AML-193 (cell line): ENCODE measurements at places on chromosomes 6 and 20.

DNA sequence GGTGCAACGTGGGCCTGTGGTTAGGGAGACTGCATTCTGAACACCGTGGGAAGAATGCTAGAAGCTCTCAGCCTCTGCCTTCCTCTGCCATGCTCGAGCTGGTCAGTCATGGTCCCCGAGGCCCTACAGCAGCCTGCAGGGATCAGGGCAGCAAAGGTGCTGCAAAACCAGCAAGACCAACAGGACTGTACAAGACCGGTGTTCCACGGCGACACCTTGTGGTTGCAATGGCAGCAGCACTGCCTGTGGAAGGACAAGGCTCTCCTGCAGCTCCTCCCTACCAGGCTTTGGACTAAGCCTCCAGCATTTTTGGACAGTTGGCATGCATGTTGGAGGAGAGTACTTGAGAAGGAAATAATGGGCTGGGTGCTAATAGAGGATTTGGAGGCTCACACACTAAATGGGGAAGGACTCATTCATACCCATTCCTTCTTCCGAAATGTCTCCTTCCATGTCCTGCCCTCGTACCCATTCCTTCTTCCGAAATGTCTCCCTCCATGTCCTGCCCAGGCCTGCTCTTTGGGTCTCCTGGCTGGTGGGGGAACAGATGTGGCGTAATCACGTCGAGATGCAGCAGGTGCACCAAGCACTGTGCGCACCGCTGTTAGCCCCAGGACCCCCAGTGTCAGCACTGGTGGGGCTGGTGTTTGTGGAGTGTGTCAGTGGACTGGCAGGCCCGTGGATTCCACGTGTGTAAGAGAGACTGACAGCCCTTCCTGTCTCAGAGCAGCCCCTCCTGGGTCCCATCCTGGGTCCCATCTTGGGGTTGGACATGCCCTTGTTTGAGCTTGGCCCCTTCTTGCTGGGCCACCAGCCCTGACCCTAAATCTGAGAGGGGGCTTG lies 18.6 kb upstream of the MYT1 start:
- no peak for DNase-seq

DNA sequence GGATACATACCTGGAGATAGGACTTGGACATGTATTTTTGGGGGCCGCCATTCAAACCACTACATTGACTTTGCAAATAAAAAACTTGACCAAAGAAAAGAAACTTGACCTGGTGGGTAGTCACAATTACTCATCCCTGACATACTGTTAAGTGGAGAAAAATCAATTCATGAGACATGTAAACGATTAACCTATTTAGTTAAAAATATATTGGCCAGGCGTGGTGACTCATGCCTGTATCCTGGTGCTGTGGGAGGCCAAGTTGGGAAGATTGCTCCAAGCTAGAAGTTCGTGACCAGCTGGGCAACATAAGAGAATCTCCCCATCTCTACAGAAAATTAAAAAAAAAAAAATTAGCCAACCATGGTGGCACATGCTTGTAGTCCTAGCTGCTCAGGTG lies 2.5 kb upstream of the SRSF12 start:
- no peak for DNase-seq

DNA sequence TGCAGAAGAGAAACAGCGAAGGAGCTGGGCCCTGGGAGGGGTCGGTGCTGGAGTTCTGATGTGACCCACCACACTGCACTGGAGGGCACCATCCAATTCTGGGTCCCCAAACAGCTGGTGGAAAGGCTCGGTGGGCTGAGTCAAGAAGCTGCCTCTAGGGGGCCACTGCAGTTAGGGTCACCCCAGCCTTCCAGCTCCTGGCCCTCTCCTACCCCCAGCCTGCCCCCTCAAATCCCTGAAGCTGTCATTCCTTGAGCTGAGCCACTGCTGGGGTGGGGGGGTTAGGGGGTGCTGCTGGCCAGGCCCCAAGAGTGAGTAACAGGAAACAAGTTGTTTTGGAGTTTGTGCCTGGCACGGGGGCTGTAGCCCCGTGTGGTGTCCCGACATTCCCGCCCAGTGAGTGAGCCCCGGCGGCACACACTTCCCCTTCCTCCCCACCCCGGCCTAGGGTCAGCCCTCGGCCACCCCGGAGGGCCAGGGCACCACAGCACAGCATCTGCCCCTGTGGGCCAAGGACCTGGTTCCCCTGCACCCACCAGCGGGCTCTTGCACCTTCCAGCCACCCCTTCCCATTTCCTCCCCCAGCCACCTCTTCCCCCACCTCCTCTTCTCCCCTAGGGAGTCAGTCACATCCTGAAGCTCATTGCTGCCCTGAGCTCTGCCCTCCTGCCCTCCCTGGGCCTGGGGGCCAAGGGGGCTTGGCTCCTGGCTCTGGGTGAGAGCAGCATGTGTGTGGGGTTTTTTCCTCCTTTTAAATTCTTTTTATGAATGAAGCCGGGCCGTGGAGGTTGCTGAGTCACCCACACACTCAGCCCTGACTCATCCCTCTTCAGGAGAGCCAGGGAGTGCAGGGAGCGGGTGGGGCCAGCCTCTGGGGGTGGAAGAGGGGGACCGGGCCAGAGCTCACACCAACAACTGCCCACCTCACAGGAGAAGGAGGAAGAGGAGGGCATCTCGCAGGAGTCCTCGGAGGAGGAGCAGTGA lies 4.6 kb downstream of the SMIM29 start:
- DNase-seq = peak; percentile 46

DNA sequence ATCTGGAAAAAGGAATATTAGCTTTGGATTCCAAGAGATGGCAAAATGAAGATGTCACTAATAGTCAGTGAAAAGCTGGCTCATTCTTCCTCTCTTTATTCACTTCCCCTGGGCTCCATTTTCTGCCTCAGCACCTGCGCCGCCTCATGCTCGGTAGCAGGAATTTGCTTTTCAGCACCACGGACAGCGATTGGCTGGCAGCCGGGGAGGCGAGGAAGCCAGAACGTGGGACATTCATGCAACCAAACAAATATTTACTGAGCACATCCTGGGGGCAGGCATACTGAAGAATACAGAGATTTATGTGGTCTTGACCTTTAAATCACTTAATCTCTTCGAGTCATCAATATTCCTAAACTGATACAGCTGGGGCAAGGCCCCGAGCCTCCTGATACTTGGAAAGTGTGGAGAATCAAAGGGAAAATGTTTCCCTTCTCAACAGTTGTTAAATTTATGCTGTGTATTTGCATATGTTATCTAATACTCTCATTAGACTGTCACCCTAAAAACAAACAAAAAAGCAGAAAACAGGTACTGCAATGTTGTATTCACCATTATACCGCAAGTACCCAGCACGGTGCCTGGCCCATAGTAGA lies 12.1 kb upstream of the PDYN start:
- DNase-seq = peak; percentile 48

- DNase-seq = peak; percentile 98
Measured at GRCh38 chr20:38298768-38299288, 5.1 kb upstream of the BPI start.

DNA sequence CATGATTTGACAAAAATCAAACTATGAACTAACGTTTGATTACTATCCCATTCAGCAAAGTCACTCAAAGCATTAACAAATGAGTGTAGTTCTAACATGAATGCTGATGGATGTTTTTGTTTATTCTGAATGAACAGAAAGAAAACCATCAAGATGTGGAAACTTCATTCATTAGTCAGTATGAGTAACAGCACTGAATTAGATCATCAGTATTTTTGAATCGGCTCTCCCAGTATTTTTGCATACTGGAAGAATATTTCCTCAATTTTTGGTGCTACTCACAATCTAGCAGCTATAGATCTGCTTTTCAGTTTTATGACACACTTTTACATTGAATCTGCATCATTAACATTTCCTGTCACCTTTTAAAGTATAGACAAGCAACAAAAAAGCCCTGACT lies 63.8 kb upstream of the CD83 start:
- no peak for DNase-seq

GRCh38 chr20:63087872-63088680 lies 81.3 kb upstream of the BHLHE23 start:
- no peak for DNase-seq

DNA sequence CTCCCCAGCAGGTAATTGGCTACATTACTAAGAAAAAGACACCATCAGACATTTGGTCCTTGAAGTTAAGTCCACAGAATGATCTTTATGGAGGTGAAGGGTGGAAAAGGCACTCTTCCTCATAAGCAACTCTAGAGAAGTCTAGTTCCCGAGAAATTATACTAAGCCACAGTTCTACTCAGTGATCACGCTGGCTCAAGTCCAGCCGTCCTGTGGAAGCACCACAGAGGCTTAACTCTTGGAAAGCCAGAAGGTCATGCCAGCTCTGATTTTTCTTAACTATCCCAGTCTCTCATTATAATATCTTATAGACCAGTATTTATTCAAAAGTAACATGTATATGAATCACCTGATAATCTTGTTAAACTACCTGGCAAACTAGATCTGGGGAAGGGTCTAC lies 258.5 kb downstream of the EYA4 start:
- DNase-seq = no peak

DNA sequence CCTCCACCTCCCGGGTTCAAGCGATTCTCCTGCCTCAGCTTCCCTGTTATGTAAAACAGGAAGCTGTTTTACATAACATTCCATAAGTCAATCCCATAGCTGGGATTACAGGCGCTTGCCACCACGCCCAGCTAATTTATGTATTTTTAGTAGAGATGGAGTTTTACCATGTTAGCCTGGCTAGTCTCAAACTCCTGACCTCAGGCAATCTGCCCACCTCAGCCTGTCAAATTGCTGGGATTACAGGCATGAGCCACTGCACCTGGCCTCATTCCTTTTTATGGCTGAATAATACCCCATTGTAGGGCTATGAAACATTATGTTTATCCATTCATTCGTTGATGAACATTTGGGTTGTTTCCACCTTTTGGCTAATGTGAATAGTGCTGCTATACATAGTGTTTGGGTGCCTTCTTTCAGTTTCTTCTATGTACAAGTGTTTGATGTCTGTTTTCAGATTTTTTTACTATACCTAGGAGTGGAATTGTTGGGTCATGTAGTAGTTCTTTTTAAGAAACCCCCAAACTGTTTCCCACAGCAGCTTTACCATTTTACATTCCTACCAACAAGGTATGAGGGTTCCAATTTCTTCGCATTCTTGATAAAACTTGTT lies 138.7 kb upstream of the COL21A1 start:
- no peak for DNase-seq

DNA sequence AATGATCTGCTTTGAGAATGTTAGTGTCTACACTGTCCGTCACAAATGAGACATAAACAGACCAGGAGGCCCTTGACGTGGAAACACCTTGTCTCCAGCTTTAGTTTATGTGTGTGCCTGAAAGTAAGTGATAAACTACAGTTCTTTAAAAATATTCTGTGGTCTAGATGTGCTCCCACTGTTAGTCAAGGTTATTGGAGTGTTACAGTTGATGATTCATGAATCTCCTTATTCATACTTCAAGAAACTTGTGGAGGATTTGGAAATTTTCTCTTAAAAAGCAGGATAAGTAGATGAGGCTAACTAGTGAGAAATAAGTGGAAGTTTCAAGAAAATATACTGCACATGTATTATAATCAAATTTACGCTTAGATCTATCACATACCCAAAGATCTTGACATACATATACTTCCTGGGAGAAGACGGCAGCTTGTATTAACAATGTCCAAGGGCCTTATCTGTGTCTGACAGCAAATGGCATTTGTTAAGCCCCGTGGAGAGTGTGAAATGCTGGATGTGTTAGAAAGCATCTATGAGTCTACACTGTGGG lies 90.5 kb upstream of the MBOAT1 start:
- DNase-seq = no peak

GRCh38 chr6:37960139-37960935 lies 140.8 kb downstream of the ZFAND3 start:
- no peak for DNase-seq

- no peak for DNase-seq
Measured at GRCh38 chr6:30042476-30042875, 18.6 kb upstream of the POLR1H start.

- DNase-seq = no peak
Measured at GRCh38 chr6:3403238-3404173, 53.3 kb downstream of the SLC22A23 start.

DNA sequence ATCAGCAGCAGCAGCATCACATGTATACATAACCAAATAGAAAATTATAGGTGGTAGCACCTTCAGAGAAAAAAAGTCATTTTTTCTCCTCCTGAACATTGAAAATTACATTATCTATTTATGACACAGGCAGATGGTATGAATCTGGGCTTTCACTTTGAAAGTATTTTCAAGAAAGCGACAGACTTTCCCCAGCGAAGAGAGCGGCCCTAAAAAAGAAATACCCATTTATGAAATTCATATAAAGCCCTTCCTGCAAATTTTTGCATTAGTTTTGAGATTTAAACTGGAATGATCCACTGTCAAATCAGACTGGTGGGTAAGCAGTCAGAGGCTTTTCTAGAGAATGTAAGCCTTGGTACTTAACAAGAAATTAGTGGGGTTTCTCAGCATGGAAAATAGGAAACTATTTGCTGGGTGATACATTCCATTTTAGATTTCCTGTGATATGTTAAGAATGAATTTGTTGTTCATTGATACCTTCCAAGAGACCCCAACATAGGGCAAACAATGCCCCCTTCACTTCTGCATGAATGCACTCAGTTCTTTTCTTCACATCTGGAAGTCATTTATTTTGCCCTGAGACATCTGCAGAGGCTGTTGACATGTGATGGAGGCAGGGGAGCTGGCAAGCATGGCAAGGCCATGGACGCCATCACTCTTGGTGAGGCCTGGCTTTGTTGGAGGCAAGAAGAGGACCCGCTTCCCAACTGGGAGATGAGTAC lies 147.0 kb downstream of the LINC00237 start:
- no peak for DNase-seq

DNA sequence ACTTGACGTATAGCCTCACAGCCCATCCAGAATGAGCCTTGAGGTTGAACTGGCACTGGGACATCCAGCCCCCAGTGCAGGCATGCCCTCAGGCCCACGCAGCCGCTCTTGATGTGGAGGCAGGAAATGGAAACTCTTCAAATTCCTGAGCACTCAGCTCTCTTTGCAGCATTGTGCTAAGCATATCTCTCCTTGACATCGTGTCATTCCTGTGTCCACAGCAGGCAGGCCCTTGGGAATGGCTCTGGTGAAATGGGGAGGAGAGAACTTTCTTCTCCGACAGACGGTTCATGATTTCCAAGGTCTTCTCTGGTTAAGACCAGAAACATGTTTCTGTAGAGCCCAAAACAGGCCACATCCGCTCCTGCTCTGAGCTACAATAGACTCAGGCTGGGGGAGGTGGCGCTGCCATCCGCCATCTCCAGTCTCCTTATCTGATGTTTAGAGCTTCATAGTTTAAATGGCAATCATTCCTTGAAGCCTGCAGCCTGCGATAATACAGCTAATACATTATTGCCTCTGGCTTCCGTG lies 248.8 kb downstream of the CDH4 start:
- DNase-seq = no peak

- no peak for DNase-seq
Measured at GRCh38 chr20:53828682-53829254, 235.1 kb upstream of the ZNF217 start.

GRCh38 chr6:138328210-138328609 lies 49.5 kb upstream of the SMIM28 start:
- DNase-seq = peak; percentile 23

GRCh38 chr6:129416337-129416990 lies 293.5 kb downstream of the ARHGAP18 start:
- DNase-seq = no peak
